EH (cell line): ENCODE measurements at places on chromosomes 2 and 18.

DNA sequence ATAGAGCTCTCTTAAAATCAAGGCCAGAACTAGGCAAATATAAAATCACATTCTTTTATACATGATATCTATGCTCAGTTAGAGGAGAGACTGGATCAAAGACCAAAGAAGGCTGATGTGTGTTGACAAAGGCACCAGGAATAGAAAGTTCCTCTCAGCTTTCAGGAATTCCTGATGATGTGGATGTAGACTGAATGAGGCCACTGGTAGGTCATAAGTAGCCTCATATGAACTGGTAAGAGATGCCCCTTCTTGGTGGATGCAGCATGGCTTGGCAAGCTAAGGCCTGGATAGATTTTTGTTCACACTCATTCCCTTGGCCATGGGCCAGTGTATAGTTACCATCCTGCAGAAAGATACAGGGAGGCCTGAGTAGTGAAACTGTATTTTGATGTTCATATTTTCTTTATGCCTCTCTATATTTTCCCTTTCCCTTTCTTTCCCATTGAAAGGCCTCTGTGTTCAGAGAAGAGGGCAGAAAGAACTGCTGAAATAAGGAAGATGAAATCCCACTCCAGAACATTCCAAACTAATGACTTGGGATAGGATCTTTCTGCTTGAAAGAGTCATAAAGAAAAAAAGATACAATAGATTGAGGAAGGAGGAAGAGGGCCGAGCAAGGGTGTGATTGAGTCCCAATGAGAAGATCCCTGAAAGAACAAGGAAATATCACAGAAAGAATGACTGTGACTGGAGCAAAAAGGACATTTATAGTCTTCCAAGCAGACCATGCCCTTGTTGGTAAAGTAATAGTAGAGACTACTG, 2182.7 kb upstream of the PIK3C3 start:
- DNase-seq, result peak; percentile 43

GRCh38 chr2:224901121-224901676, 141.1 kb downstream of the DOCK10 start:
- no peak for DNase-seq

DNA sequence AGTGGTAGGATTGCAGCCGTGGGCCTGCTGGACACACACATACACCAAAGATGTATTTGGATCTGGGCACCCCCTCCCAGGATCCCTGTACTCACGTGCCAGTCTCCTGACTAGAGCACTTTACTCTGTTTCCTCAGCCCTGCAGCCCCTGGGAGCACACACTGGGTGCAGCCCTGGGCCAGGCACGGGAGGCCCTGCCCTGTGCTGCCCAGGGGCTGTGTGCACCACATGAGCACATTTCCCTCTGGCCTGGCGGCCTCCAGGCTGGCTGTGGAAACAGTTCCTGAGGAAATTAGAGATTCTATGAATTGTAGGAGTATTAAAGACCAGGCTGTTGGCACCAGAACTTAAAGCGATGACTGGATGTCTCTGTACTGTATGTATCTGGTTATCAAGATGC, 45.4 kb downstream of the BCL2L11 start:
- DNase-seq, result no peak

DNA sequence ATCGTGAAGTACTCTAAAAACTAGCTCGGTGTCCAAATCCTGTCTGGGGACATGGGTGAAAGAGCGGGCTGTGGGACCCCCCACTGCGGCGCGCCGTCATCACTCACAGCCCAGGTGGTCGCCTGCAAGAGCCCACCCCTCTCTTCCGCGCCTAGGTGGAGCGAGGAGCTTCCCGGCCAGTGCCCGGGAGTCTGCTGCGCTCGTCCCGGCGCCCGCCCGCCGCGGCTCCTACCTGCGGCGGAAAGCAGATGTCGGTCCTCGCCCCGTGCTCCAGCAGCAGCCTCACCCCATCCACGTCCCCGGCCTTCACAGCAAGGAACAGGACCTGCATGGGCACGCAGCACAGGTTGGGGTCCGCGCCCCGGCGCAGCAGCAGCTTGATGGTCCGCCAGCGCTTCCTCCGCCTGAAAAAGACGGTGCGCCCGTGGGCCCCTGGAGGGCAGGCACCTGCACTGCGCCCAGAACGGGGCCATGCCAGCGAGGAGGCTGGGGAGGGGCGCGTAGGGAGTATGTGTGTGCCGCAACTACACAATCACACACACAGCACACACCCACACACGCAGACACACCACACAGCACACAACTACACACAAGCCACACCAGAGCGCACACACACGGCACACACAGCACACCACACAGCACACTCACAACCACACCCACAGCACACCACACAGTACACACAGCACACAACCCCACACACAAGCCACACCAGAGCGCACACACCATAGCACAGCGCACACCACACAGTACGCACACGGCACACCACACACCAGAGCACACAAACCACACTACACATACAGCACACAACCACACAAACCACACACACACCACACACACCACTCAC, 37.4 kb downstream of the ANKMY1 start:
- no peak for DNase-seq

- no peak for DNase-seq
Observed at GRCh38 chr2:222521099-222521498, 96.8 kb downstream of the SGPP2 start.

- DNase-seq, result no peak
Observed at GRCh38 chr2:124426625-124427024, 401.5 kb downstream of the CNTNAP5 start.

GRCh38 chr2:241933179-241933911, 63.8 kb downstream of the RTP5 start:
- DNase-seq, result peak; percentile 75

DNA sequence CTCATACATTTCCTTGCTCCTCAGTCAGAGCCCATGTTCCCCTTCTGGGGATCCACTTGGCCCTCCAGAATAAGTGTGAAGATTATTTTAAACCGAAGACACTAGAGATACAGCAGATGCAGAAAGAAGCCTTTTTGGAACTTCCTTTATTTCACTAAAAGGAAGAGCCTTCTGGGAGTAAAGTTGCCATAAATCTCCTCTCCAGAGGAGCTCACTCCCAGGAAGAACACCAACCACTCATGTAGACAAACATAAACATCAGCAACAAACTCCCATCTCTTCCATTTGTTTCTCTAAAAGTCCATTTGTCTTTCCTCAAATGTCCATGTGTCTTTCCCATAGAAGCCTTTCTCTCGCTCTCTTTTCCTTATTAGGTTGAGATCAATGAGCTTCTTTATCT, 62.4 kb upstream of the MSH6 start:
- DNase-seq, result no peak

GRCh38 chr2:65922030-65922429, 489.6 kb upstream of the SPRED2 start:
- no peak for DNase-seq

GRCh38 chr2:128736046-128736688, 417.5 kb upstream of the HS6ST1 start:
- no peak for DNase-seq

DNA sequence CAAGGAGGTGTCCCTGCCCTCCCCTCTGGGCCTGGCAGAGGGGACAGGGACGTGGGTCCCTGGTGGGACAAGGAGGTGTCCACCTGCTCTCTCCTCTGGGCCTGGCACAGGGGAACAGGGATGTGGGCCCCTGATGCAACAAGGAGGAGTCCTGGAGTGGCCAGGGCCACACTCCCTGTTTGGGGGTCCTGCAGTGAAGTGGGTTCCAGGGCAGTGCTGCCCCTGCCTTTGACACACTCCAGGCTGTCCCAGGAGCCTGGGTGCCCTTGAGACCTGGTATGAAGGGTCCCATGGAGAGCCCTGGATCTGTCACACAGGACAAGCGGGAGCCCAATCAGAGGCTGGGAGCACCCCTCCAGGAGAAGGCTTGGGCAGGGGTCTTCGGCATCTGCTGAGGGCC, 75.8 kb upstream of the GPC1 start:
- DNase-seq, result no peak

DNA sequence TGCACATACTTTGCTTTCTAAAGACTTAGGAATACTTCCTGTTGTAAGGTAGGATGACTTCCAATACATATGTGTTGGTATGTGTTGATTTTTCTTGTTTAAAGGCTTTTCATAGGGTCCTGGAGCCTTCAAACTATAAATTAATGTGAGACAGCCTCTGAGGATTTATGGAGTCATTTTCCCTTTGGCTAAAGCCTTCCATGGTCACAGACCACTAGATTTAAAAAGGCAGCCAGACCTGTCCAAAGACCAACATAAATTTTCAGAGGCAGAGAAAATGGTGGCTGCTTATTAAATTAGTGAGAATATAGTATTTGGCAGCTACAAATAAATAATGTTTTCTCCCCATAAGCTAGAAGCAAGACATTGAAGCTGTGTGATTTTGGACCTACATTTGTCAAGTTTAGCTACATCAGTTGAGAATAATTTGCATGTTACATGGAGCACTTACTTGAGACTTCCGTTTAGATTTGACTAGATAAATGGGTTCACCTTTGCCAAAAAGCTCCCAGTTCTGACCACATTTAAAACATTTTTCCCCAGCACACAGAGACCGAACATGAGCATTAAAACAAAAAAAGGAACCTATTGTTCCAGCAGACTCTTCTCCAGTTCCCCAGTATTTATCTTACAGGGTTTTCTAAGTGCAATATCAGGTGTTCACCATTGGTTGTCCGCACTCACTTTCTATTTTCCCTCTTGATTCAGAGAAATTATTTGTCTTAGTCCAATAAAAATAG, 402.9 kb downstream of the PARD3B start:
- no peak for DNase-seq

DNA sequence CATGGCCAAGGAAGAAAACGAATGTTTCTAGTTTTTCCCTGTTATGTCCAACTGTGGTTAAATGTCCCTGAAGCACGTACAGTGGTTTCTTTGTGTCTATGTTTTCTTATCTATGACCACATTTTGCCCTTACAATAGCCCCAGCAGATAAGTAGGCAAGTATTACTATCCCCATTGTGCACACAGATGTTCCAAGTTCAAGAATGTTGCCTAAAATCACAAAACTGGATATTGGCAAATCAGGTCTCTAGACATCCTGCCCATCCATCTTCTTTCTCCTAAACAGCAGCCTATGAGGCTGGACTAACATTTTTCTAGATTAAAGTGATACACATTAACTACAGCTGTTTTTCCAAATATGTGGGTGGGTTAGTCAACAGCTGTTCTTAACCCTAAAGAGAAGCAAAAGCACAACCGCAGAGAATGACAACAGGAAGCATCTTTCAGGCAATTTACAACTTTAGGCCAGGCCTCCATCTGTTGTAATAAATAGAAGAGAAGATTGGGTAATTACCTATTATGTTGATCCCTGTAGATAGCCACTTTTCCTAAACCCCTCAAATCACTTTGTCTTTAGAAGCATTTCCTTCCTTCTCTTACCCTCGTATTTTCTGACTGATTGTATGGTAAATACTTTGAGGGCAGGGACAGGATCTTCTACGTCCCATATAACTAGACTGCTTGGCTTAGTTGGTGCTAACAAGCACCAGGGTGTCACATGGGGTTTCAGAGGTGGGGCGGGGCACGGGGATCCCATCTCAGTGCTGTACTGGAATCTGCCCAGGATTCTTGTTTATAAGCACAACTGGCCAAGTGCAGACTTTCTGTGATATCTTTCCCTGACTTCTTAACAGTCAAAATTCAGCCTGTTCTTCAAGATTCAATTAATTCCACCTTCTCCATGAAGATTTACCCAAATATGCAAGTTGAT, 132.1 kb upstream of the SETBP1 start:
- no peak for DNase-seq

GRCh38 chr18:51135364-51135763, 62.1 kb downstream of the MEX3C start:
- DNase-seq, result peak; percentile 86

- peak; percentile 95 for DNase-seq
Observed at GRCh38 chr2:128027801-128028667, at the start of gene SAP130. Gene SAP130, minus strand, starts transcription at chr2:128028059. Its CDS starts 1,767 bp downstream, at chr2:128026292.

- peak; percentile 39 for DNase-seq
Observed at GRCh38 chr2:240926516-240927389, 20.6 kb downstream of the CROCC2 start.

GRCh38 chr18:37443325-37444055, 122.1 kb downstream of the CELF4 start:
- DNase-seq, result no peak

- no peak for DNase-seq
Observed at GRCh38 chr18:64993695-64994094, 757.1 kb upstream of the CDH7 start.

DNA sequence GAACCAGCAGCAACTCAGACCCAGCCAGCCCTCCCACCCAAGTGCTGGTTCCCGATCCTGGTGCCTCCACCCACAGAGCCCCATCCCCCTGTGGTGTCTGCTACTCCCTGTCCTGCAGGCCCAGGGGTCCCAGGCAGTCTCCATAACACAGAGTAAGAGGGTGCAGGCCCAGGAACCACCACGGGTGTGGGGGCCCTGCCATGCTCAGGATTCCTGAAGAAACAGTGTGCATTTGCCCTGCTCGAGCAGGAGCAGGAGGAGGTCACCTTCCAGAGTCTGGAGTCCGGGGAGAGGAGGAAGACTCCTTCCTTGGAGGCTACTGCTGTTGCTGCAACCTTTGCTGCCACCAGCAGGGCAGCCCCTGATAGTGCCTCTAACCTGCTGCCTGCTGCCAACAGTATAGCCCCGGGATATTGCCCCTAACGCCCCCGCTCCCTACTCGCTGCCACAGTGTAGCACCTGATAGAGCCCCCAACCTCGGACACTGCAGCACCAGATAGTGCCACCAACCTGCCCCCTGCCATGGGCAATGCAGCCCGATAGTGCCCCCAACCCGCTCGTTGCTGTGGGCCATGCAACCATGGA, 46.8 kb upstream of the ANKRD62 start:
- no peak for DNase-seq

DNA sequence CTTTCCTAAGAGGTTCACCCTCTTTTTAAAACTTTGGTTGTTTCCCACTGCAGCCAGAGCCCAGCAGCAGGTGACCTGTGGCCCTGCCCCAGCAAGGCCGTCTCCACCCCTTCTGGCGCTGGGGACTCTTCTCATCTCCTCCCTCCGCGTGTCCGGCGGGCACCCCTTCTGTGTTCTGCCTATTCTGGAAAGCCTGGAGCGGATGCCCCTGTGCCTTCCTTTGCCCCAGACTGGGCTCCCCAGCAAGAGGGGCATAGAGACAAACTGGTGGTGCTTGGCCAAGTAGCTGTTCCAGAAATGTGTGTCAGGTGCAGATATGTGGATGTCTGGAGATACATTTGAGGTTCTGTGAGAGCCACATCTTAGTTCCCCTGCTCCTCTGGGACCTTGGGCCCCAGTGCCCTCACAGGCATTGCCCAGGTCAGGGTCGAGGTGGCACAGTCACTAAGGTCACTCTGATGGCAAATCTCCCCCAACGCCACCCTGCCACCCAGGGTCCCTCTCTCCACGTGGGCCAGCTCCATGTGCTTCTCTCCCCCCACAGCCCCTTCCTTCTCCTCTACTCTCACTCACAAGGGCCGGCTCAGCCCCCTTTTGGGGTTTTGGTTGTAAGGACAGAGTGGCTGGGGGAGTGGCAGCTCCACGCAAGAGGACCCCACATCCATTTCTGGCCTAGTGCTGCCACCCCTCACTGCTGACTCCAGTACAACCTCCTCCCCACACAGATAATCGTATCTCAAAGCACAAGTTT, 35.5 kb upstream of the TAF1B start:
- no peak for DNase-seq

DNA sequence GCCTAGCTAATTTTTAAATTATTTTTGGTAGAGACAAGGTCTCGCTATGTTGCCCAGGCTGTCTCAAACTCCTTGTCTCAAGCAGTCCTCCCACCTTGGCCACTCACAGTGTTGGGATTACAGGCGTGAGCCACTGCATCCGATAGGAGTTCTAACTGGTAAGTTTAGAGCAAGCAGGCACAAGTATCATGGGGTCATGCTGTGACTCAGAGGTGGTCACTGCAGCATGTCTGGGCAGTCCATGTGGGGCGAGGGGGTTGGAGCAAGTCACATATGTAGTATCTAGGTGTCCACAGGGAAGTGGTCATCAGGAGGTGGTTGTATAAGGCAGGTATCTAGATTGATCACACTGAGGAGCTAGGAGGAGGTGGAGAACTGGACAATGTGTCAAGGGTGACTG, 22.7 kb upstream of the STARD7 start:
- no peak for DNase-seq
